CD4-positive, alpha-beta memory T cell (primary cell): ENCODE measurements at places on chromosomes 4 and X.

DNA sequence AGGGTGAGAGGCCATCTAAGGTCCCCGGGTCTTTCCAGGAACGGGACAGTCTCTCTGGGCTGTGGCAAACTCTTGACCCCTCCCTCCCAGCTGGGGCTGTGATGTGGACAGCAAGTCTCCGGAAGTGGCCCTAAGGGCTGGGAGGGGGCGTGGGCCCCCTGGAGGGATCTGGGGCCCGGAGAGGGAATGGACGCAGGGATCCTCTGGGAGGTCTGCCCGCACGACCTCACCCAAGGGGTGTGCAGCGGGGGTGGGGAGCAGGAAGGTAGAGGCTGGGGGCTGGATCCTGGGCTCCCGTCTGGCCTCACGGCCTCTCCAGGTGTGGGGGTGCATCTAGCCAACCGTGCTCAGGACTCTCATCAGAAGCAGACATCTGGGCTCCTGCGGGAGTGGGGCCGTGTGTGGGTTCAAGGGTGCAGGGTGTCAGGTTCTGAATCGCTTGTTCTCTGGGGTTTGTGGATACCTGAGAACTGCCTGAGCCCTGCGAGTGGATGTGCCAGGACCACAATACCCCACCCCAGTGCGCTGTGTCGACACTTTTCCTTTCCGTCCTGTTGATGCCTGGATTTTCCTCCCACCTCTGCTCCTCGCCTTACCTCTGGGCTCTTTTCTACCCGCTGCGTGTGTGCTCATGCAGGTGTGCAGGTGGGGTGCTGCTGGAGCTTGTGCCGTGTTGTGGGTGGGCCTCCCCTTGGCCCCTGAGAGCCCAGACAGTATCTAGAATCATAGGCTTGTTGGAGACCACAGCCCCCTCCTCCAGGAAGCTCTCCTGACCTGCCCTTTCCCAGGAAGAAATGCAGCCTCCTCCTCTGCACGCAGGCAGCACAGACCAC lies 915 bp downstream of the CPZ start:
- DNase-seq: no peak

DNA sequence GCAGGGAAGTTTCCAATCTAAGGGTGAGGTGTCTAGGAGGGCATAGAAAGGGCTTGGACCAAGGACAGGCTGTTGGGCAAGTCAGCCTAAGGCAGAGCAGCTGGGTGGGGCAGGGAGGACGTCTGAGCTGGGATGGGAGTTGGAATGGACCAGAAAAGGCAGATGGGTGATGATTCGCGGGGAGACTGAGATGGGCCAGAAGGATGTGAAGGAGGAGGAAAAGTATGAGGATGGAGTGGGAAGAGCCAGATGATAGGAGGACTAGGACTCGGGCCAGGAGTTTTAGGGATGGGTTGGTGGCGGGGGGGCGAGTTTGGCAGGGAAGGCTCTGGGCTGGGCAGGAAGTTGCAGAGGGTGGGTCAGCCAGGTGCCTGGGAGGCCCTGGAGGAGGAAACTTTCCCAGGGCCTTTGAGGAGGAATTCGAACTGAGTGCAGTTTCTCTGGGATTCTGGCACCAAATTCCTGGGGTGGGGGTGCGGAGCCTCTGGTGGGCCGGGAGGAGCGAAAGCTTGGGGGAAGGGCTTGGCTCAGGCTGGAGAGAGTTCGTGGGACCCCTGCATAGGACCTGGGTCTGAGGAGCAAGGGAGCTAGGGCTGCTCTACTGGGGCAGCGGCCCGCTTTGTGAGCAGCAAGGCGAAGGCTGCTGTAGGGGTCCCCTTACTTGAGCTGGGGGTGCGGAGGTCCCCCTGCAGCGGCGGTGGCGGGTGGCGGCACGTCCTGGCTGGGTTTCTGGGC lies 8.7 kb upstream of the TIMP1 start:
- no peak for DNase-seq

DNA sequence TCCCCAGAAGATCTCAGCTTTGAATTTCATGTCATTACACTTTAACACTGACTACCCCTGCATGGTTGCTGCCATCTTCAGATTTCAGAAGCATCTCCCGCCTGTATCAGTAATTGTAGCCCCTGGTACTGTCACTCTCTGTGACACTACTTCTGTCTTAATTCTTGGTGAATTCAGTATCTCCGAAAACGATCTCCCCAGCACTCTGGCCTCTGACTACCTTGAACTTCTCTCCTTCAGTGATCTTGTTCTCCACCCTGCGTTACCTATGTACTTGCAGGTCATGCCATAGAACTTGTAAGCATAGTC lies 53.8 kb upstream of the ABCG2 start:
- DNase-seq: no peak

- no peak for DNase-seq
Measured at GRCh38 chr4:147524601-147525000, 43.7 kb downstream of the EDNRA start.

DNA sequence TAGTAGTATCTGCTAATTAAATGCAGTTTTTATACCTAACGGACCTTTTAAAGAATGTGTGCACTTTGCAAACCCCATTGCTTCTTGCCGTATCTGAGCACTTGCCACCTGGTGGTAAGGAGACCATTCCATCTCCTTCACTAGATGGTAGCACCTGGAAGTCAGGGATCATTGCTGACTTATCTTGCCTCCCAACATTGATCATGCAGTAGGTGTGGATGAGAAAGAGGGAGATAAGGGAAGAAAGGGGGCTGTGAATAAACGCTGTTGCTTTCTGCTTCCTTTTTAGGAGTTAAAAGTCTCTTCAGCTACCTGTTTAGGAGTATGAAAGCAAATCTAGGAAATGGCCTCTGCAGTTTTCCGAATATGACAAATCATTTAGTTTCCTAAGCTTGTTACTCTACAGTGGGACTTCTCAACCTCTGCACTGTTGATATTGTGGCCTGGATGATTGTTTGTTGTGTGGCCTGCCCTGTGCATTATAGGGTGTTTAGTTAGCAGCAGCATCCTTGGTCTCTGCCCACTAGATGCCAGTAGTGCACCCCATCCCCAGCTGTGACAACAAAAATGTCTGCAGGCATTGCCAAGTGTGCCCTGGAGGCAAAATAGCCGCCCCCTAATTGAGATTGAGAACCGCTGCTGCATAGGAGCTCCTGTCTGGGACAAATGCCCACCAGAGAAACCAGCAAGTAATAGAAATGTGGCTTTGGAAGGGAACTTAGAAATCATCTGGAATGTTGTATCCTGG lies 38.8 kb downstream of the GAB1 start:
- no peak for DNase-seq

GRCh38 chr4:44256414-44256813 lies 192.2 kb downstream of the KCTD8 start:
- no peak for DNase-seq

DNA sequence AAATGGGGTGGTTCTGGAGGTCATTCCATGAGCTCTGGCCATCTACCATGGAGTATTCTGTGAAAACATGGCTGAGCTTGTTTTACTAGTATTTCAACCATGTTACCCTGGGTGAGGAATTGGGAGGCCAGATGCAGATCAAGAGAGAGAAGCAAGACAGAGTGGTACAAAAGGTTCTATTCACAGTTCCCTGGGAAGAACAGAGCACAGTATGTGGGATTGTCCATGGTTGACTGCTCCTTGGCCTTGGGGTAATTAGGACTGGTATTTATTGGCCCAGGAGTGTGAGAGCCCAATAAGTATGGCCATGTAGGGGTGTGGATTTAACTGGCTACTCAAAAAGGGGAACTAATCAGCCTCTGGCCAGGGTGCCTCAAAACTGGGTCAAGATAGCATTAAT lies 239.7 kb upstream of the GATB start:
- DNase-seq: no peak

GRCh38 chr4:161554372-161554990 lies 609.3 kb downstream of the FSTL5 start:
- no peak for DNase-seq

GRCh38 chrX:107726816-107727534 lies 48.6 kb downstream of the TSC22D3 start:
- no peak for DNase-seq

DNA sequence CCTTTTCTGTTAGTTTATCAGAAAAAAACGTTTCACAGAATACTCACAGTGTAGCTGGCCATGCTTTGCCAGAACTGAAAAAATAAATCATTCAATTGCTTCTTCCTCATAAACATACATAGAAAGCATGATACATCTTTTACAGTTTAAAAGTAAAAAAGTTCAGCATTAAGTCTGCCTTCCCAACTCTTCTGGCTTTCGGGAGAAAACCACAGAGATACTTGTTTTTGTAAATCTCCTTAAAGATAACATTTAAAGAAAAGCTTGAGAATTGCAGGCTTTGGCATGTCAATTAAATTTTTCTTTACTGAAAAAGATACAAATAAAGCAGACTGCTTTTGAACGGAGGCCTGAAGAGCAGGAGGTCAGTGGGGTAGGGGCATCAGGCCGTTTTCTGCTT lies 66.8 kb downstream of the SEC24D start:
- no peak for DNase-seq

DNA sequence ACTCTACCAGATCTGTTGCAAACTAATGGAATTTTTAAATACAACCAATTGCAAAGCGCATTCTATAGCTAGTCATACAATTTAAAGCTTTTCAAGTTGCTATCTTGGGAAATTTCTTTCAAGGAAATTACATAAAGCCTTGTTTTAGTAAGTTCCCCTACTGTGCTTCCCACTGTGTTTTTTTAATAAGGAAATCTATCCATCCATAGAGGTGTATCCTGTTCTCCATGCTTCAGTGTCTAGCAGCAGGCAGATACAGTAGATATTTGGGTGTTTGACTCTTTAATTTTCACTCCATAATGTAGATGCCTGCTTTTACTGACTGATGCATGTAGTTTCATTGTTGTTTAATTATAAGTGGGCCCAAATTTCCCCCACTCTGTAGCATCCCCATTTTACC lies 171.6 kb upstream of the POU3F4 start:
- DNase-seq: no peak

DNA sequence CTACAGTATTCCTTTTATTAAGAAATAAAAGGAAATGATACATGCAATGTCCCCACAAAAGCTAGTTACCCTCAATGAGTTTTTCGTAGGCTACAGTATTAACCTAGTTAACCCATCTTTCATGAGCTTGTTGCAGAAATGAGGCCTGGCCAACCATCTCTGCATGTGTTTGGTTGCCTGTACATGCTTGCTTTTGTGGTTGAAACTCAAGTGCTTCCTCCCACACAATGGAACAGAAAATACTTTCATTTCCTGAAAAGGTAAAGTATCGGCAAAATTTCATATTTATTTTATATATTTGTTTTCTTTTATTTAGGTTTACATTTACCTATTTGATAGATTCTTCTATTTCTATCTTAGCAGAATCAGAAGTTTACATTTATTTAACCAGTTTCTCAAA lies 214.6 kb upstream of the FAM241A start:
- no peak for DNase-seq

GRCh38 chr4:211033-211511 lies 86.8 kb downstream of the ZNF718 start:
- DNase-seq: peak; percentile 6

- DNase-seq: no peak
Measured at GRCh38 chr4:3783693-3784306, 17.6 kb downstream of the ADRA2C start.

- no peak for DNase-seq
Measured at GRCh38 chrX:40460926-40461325, 119.8 kb upstream of the ATP6AP2 start.

DNA sequence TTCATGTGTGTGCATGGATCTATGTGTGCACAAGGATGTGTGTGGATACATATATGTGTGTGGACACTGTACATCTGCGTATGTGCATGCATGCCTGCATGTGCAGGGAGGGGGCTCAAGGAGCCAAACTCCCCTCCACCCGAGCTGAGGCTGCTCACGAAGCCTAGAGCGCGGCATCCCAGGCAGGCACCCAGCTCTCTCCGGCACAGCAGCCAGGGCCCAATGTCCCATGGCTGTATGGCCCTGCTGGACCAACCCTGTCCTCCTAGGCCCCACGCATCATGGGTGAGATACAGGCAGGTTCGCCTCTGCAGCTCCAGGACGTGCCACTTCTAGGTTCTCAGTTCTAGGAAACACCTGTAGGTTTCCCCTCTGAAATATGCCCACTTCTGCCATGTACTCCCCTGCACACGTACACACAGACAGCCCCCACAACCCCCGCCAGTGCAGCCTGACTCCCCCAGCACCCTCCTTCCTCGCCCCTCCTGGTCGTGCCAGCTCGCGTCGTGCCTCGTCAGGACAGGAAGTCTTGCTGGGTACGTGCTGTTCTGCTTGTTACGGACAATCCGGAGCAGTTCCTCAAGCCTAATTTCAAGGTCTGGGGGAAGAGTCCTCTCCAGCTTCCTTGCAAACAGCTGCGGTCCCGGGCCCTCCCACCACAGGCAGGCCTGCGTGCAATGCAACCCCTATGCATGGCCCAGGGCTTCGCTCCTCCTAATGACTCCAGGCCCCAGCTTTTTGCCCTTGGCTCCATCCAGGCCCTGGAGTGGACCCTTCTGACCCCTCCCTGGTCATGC lies 3.2 kb upstream of the ADRA2C start:
- DNase-seq: no peak

- no peak for DNase-seq
Measured at GRCh38 chrX:397575-397974, 10.9 kb upstream of the PPP2R3B start.

- no peak for DNase-seq
Measured at GRCh38 chr4:87523307-87523706, 5.9 kb downstream of the SPARCL1 start.

DNA sequence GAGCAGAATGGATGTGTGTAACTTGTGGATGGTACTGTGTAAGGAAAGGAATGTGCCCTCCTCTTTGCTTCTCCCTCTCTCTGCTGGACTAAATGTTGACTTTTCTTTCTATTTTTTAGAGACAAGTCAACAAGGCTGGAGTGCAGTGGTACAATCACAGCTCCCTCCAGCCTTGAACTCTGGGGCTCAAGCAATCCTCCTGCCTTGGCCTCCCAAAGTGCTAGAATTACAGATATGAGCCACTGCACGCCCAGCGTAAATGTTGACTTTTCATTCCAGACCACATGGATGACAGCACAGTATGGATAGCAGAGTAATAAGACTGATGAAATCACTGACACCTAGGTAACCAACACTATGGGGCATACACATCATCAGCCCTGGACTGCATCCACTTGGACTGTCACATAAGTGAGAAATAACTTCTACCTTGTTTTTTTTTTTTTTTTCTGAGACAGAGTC lies 5.1 kb upstream of the RPS3A start:
- DNase-seq: no peak

DNA sequence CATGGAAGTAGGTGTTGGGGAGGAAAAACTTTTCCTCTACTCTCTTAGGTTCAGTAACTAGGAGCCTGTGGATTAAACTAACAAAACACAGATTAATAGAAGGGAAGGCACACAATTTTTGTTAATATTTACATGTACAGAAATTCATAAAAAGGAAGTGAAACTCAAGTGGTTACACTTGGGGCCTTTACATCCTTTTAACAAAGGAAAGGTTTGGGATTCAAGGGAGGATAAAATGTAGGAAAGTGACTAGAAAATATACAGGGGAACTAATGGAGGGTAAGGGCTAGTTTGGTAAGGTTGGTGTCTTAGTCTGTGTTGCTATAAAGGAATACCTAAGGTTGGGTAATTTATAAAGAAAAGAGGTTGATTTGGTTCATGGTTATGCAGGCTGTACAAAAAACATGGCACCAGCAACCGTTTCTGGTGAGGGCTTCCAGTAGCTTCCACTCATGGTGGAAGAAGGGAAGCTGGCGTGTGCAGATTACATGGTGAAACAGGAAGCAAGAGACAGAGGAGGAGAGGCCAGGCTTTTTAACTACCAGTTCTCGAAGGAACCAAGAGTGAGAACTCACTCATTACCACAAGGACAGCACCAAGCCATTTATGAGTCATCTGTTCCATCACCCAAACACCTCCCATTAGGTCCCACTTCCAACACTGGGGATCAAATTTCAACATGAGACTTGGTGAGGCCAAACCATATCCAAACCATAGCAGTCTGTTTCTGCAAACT lies 124.4 kb downstream of the CHRDL1 start:
- no peak for DNase-seq

- DNase-seq: no peak
Measured at GRCh38 chr4:28562913-28563312, 1702.3 kb downstream of the STIM2 start.
